ENCODE measurements at places on chromosomes 1 and 21.

DNA sequence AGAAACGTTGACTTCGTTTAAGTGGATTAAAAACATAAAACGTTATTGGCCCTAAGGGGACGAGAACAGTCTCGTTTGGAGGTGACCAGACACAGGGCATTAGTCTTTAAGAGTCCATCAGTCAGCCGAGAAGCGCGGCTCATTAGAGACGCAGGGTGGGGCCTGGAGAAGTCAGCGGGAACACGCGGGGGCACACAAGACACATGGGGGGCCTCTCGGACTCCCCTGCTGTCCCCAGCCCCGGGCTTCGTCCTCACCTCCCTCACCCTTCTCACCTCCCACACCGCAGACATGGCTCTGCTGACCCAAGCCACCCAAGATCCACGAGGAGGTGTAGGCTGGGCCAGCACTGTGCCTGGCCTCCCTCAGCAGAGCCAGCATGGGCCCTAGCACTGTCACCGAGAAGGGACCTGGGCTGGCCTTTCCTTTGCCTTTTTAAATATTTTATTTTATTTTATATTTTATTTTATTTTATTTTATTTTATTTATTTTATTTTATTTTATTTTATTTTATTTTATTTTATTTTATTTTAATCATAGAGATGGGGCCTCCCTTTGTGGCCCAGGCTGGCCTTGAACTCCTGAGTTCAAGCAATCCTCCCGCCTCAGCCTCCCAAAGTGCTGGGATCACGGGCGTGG, 48.9 kb downstream of the MORN1 start:
- no peak for DNase-seq

DNA sequence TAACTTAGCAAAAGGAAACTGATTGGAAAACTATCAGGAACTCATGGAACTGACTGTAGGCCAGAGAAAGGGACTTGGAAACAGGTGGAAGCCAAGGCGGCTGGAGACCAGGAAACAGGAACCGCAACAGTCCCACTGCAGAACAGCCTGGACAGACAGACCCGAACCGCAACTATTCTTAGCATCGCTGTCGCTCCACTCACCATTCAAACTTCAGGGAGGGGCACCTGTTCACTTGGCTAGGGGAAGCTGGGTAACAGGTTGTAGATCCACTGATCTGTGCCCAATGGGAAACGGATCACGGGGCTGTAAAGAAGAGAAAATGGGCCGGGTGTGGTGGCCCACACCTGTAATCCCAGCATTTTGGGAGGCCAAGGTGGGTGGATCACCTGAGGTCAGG, 61.9 kb downstream of the CLSTN1 start:
- DNase-seq = no peak

DNA sequence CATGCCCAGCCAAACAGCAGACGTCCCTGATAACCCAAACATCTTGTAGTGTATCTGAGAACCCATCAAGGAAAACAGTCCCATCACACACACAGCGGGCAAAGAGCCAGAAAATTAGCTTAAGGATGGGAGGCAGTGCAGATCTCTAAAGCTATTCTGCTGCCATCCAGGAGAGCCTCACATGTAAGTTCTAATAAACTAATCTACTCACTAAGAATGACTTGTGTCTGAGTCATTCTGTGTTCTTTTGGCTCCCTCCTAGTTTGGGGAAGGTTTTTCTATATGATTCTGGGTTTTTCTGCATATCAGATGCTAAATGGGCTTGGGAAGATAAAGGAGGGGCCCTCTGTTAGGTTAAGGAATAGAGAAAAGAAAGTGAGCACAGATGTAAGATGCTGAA, 162.8 kb downstream of the HUNK start:
- DNase-seq = no peak

DNA sequence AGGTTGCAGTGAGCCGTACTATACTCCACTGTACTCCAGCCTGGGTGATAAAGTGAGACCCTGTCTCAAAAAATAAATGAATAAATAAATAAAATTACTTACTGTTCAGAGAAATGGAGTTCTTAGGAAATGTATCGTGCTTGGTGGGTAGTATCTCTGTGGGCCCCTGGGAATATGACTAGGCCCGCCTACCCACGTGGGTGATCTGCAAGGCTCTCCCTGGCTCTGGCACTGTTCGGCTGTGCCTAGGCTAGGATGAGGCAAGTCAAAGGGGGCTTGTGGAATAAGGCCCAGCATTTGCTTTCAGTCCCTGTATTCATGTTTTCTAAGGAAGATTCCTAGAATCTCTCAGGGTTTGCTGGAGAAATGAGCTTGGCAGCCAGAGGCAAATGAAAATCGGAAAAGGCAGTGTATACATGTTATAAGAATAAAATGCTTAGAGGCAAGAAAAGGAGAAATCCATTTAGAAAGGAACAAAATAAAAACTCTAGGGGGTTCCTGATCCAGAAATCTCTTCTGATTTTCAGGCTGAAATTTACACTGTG, 4.5 kb upstream of the CSRP1 start:
- no peak for DNase-seq

GRCh38 chr1:172144445-172145061, 275.9 kb upstream of the C1orf105 start:
- DNase-seq = no peak

GRCh38 chr1:55276671-55277376, 61.7 kb upstream of the USP24 start:
- no peak for DNase-seq

DNA sequence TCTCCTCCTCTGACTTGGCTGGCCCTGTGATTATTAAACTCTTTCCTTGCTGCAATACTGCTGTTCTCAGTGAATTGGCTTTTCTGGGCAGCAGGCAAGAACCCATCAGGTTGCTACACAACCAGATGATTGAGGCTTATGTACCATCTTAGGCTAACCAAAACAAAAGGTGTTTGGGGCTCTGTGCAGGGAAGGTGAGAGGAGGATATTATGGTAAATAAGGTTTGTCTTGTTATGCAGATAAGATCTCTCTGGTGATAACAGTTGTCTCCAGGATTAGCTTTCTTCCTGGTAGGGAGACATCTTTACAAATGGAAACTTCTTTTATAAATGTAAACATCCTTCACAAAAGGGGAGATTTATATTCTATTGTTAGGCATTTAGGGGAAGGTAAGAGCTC, 44.5 kb upstream of the GORAB start:
- DNase-seq = no peak

DNA sequence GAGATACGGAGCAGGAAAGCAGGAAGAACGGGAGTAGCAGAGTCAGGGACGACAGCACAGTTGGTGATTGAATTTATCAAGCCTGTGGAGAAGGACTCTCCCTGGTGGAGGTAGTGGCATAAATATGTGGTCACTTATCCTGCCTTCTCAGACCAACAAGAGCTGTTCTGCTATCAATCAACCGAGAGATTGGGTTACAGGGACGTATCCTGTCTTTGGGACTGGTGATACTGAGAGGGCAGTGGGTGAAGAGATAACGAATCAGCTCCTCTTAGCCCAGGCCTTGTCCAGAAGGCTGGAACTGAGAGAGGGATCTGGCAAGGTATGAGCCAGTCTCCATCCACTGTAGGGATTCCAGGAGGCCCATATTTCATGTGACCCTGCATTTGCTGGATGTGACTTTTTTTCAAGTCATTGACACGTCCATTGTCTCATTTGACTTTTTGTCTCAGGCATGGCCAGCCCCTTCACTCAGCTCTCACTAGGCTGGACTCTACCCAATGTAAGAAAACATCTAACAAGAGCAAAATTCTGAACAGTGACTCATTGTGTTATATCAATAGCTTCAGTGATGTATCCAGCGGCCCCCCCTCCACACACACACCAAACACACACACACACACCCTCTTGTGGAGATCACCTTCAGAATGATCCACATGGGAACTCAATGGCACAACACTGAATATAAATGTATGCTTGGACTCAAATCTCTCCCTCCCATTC, 11.3 kb downstream of the C1orf116 start:
- no peak for DNase-seq

Measured in activated CD4-positive, alpha-beta T cell treated with anti-CD3 and anti-CD28 coated beads, Interleukin-10, Interleukin-2, amounts not matched to agents 100 ng/mL and 50 ng/mL, durations not matched to agents 16 hours and 8 hours (primary cell).